ENCODE measurements at places on chromosomes 16 and 17.

DNA sequence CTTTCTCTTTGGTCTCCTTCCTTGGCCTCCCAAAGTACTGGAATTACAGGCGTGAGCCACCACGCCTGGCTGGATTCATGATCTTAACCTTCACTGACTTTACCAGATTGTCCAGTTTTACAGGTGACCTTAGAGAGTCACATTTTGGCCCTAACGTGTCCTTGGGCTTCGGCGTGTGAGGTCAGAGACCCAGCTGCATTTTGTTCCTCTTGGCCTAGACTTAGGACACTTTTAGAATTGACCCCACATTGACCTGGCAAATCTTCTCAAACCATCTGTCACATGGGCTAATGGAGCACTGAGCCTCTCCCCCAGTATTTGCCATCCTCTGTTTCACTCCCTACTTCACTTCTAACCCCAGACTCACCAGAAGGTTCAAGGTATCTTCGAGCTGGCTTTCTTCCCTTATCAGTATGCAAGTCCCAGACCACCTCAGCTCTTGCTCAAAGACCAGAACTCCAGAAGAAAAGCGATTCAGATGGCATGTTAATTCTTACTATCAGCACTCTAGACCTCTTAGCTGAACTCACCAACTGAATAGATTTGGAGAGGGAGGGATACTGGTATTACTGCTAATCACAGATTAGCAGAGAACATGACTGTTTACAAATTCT is 1.7 kb upstream of the CYTH1 start:
- no peak overlapping the region for H3K4me3 ChIP-seq
- H3K27me3 ChIP-seq = no peaks in the 10 kb centered on the region
- no peak for DNase-seq
- H3K27ac ChIP-seq = no peak overlapping the region

- H3K27ac ChIP-seq = no peak overlapping the region
- H3K36me3 ChIP-seq = no peaks in the 10 kb centered on the region
- no peak overlapping the region for H3K4me3 ChIP-seq
- peak; percentile 52 for DNase-seq
- peaks cover 62% of the 10 kb centered on the region for H3K27me3 ChIP-seq
These were observed 4.0 kb upstream of the ABCC3 start for GRCh38 chr17:50630524-50631194.

DNA sequence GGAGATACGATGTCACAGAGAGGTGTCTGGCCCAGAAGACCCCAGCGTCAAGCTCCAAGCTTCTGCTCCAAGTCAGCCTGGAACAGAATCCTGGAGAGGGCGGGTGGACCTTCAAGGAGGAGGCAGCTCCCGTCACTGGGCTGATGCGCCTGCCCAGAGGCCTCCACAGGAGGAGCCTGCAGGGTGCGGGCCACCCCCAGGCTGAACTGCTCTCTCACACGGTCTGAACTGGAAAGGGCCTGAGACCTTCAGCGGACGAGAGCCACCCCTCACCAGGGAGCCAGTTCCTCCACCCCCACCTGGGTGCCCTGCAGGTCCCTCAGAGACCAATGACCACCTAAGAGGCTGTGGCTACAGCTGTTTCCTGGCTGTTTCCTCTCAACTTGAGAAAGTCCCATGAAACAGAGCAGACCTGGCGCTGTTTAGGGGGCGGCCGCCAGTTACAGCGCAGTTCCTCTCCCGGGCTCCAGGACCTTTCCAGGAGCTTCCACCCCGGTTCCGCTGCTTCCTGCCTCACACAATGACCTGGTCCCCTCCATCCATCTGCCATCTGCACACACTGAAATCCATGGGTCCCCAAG is 36.0 kb upstream of the KLHDC4 start:
- no peaks in the 10 kb centered on the region for H3K27me3 ChIP-seq
- no peak overlapping the region for H3K27ac ChIP-seq
- no peaks in the 10 kb centered on the region for H3K4me1 ChIP-seq
- no peak for DNase-seq
- no peak overlapping the region for H3K4me3 ChIP-seq

DNA sequence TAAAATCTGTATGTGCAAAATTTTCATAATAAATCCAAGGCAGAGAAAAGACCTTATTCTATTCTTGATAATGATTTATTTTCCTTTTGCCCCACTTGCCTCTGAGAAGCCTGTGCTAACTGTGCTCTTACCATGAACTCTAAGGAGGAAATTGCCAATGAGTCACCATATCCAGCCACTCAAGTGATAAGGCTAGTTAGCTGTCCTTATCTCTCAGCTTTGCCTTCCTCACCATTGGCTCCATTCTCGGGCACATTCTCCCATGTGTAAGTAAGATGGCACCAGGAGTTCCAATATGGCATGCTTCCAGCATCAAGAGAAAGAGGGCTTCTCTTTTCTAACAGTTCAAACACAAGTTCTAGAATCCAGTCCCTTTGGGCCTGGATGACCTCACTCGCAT is 142.4 kb downstream of the TOX3 start:
- H3K27me3 ChIP-seq = no peaks in the 10 kb centered on the region
- no peaks in the 10 kb centered on the region for H3K36me3 ChIP-seq
- no peaks in the 10 kb centered on the region for H3K4me1 ChIP-seq
- DNase-seq = no peak
- no peak overlapping the region for H3K4me3 ChIP-seq
- H3K27ac ChIP-seq = no peak overlapping the region
